ENCODE measurements at places on chromosomes 7 and 10.
A peak's percentile ranks its signal among the peaks of the same experiment; 100 is the strongest.

DNA sequence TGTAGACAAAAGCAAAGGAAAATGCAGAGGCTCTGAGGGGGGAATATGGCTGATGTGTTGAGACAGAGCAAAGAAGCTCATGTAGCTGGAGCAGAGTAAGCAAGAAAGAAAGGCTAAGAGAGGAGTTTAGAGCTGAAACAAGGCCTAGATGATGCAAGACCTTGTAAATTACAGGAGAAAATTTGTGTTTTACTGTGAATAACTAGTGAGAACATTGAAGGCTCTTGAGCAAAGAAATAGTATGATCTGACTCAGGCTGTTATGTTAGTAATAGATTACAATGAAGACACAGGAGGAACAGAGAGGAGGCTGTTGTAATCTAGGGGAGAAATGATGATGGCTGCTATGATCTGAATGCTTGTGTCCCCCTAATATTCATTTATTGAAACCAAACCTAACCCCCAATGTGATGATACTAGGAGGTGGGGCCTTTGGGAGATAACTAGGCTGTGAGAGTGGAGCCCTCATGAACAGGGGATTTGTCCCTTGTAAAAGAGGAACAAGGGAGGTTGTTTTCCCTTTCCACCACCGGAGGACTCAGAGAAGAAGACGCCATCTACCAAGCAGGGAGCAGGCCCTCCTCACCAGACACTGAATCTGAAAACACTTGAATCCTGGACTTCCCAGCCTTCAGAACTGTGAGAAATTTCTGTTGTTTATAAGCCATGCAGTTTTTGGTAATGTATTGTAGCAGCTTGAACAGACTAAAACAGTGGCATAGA lies 394.9 kb downstream of the HTR7 start:
- no peak for DNase-seq

DNA sequence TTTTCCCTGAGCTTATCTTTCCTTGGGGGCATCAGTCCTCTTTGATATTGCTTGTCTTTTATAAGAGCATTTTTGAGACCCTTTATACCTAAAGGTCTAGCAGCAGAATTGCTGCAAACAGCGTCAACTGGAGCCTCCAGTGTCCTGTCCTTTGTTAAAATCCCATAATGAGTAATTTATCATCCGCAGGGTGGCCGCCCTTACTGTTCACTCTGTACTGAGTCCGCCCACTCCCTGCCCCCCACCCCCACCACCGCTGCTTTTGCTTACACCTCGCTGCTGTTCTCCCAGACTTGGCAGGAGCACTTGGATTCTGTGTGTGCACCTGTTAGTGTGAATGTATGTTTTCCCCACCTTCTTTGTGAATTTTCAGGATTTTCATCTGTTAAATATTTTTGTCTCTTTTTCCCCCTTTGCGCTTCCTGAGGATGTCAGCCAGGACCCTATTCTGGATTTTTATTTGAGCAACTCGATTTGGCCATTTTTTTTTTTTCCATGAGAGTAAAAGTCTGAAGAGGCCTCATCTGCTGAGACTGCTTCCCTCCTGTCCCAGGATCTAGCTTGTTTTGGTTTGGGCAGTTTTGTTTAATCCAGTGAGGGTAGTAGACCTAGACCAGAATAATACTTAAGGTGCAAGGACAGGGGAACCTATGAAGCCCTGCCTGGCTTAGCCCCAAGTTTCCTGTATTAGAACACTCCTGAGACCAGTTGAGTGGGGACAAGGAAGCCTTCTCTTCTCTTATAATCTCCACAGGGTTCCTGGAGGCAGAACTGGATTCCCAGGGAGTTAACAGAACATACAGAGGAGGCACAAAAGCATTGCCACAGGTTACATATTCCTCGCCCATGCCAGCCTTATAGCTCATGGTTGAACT lies 8.2 kb downstream of the AGFG2 start:
- DNase-seq = no peak

GRCh38 chr7:155796381-155797261 lies 15.6 kb downstream of the SHH start:
- DNase-seq = peak; percentile 57

DNA sequence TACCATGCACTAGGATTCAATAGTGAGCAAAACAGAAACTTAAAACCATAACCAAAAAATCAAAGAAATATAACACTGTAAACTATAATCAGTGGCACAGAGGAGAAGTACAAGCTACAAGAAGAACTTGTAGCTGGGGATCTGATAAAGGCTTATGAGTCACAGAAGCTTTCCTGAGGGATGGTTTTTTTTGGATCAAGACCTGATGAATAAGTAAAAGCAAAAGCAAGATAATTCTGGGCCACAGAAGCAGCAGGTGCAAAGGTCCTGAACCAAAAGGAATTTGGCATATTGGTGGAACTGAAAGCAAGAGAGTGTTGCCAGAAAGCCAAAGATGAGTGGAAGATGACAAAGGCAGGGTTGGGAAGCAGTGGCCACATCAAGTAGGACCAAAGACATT lies 37.4 kb upstream of the BET1 start:
- DNase-seq = no peak

DNA sequence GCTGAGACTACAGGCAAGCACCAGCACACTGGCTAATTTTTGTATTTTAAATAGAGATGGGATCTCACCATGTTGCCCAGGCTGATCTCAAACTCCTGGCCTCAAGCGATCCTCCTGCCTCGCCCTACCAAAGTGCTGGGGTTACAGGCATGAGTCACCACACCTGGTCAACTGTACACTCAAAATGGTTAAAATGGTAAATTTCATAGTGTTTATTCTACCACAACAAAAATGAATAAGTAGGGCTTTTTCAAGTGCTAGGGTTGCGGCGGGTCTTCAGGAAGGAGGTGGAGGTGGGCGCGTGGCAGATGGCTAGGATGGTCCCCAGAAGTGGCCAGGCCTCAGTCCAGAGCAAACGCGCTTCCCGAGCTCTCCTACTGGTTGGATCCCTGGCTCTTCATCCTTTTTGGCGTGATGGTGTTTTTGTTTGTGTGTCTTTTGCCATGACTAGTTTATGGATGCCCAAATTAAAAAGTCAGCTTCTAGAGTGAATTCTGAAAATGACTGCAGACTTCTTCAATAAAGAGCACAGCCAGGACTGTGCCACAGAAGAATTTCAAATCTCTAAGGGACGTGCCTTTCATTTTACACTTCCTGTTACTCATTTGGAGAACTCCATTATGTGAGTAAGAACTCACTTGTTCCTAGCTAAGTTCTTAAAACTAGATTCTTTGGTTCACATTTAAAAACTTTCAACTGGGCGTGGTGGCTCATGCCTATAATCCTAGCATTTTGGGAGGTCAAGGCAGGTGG lies 73.9 kb downstream of the TMEM130 start:
- DNase-seq = no peak

- no peak for DNase-seq
Observed at GRCh38 chr10:28975891-28976531, 298.7 kb downstream of the BAMBI start.

DNA sequence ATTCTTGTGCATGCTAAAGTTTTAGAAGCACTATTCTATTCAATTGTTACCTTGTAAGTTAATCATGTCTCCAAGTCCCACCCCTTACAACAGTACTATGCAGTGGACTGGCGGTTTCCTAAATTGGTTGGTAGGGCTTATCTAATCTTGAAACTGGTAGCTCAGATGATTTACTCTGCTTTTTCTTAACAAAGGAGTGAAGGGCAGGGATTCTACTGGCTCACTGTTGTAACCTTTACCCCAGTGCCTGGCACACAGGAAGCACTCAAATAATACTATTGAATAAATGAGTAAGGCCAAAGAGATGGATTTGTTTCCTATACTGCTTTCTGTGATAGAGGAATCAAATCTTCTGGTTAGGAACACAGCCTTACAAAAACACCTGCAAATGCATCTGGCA lies 46.0 kb upstream of the CYCS start:
- DNase-seq = no peak

DNA sequence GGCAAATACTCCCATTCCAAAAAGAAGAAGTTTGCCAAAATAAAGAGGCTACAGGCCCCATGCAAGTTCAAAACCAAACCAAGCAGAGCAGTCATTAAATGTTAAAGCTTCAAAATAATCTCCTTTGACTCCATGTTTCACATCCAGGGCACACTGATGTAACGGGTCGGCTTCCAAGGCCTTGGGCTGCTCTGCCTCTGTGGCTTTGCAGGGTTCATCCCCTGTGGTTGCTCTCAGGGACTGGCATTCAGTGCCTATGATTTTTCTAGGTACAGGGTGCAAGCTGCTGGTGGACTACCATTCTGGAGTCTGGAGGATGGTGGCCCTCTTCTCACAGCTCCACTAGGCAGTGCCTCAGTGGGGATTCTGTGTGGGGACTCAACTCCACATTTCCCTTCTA lies 971.6 kb upstream of the MBL2 start:
- no peak for DNase-seq

DNA sequence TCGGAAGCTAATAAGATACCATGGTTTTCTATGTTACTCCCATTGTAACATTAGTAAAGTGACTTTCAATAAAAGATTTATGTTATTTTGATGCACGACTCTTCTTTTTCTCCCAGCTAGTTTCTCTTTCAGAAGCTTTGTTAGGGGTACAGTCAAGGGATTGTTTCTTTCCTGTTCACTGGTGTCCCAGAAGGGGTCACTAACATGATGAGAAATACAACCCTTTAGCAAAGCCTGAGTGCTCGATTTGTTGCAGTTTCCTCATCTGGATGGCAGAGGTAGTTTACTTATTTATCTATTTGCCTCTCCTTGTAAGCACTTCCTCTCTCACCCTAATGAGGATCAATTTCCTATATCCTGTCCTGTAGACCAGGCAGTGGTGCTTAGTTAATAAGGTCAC lies 17.0 kb downstream of the SRI start:
- DNase-seq = no peak

- no peak for DNase-seq
Observed at GRCh38 chr10:79942261-79943185, 6.4 kb downstream of the SFTPD start.

DNA sequence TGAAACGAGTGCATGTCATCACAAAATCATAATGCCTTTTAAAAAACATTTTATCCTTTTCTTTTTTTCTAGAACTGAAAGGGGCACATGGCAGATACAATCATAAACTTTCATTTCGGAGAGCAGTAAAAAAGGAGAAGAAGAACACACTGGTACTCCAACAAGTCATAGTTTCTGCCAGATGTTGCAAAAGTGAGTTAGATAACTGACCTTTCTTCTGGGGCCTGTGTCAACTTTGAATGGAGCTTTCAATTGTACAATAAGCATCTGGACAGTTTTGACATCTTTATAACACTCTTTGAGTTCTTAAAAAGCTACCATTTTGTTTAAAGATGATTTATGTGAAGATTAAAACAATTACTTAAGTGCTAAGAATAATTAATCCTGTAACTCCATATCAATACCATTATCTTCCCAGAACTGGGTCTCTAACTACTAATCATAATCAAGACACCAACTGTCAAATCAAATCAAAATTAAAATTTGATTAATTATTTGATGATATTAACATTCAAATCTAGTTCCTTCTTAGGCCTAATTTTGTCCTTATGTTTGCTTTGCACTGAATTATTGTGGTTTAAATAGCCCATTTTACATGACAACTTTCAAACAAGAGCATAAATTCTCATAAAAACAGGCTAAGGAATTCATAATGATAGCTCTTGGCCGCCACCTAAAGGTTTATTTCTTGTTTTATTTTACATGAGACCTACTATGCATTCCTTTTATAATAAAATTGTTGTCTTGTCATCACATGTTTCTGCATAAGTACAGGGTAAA lies 19.5 kb upstream of the ITGB8 start:
- DNase-seq = no peak

DNA sequence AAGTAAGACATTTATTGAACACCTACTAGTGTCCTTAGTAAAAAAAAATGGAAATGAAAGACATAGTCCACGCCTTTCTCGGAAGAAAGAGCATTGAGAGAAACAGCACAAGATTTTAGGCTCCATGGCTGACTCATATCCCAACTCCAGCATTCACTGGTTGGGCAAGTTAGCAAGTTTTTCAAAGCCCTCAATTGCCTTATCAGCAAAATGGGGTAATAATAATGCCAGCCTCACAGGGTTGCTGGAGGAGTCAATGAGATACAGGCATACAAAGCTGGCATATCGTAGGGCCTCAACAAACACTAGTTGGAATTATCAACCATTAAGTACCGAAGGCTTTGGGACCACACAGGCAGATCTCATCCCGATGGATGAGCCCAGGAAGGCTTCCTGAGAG lies 4.0 kb downstream of the HSPA12A start:
- DNase-seq = no peak

DNA sequence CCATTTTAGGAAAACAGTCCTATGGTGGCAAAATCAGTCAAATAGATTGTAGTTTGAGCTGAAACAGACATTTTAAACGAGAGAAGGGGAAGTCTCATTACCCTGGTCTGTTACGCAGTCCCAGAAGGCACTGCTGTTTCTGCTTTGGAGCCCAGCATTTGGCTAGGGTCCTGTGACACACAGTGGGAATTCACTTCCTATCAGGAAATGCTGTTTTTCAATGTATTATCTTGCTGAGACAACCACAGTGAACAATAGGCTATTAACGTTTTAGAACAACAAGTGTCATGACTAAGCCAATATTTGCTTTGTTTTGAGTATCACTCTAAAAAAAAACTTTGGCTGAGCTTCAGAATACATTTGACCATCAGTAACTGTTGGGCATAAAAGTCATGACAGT lies 74.1 kb downstream of the ADD3 start:
- DNase-seq = no peak

- DNase-seq = no peak
Observed at GRCh38 chr7:11192506-11192905, 218.8 kb downstream of the PHF14 start.

GRCh38 chr7:14635955-14636354 lies 266.6 kb downstream of the DGKB start:
- no peak for DNase-seq

DNA sequence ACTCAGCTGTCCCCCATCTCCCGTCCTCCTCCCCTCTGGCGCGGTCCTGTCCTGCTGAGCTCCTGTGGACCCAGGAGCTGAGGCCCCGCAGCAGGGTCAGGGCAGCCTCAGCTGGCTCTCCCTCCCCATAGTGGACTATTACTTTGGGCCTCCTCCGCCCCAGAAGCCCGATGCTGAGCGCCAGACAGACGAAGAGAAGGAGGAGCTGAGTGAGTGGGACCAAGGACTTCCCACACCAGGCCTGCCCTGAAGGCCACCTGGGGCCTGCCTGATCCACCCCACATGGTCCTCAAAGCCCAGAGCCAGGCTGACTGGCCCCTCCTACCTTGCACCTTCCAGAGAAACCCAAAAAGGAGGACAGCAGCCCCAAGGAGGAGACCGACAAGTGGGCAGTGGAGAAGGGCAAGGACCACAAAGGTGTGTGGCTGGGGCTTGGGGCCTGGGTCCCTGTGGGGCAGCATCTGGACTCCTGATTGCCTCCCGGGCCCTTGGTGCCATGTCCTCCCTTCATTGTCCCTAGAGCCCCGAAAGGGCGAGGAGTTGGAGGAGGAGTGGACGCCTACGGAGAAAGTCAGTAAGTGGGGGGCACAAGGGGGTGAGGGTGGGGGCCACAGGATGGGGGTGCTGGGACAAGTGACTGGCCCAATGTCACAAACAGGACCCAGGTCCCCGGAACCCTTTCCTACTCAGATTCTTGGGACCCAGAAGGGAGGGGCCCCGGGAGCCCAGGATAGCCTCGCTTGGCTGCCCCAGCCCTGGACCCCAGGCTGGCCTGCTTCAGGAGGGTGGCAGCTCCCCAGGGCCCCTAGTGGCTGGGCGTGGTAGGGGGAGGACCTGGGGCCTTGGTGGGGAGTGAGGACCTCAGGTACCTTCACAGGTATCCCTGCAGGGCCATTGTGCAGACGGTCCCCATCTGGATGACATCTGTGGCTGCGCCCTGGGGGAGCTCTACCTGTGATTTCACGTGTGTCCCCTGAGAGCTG lies 4.9 kb downstream of the AEBP1 start:
- no peak for DNase-seq

- DNase-seq = no peak
Observed at GRCh38 chr7:2525658-2526630, 6.4 kb downstream of the LFNG start.

Data from activated CD4-positive, alpha-beta T cell treated with anti-CD3 and anti-CD28 coated beads, Interleukin-2, amount 50 U/mL, for 24 hours (primary cell).